Non-pigmented ciliary epithelial cell (primary cell): ENCODE measurements at places on chromosomes 12 and 14.

DNA sequence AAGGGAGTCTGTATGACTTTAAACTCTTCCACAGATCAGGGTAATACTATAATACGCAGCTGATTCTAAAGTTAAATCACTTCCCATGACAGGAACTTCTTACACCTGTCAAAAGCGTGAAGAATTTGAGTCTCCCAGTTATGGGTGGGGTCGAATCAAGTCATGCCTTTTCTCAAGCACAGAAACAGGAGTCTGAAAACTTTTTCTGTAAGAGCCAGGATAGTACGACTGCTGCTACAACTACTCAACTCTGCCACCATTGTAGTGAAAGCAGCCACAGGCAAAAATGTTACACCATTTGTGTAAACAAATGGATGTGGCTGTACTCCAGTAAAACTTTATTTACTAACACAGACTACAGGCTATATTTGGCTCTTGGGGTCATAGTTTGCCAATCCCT, 90.3 kb downstream of the DUSP6 start:
- no peak for DNase-seq

DNA sequence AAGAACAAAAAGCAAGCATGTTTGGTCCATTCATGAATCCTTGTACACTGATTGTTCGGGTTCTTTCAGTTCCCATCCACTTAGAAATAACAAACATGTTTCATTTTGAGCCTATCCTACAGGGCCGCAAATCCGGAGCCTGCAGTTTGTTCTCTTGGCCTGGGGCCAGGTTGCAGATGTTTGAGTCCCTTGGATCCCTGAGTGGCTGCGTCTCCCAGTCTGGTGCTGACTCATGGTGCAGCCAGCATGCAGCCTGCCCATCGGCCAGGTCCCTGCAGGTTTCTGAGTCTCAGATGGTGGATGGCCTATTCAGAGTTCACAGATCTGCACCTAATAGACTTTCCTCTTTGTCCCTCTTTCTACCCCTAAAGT, 1.9 kb upstream of the DYNC1H1 start:
- DNase-seq, result peak; percentile 84

- DNase-seq, result no peak
Measured at GRCh38 chr12:39920222-39920621, 185.7 kb downstream of the SLC2A13 start.

GRCh38 chr12:11460343-11461023, 65.1 kb upstream of the PRB2 start:
- DNase-seq, result no peak
